ENCODE measurements at places on chromosomes 11 and 22. TPM values are rescaled to one million over a fixed set of nuclear protein-coding genes. Genes with fewer than 3 reads are reported as not detected.

Gene LDHAL6A
- polyA plus RNA-seq: not detected

Gene MRGPRX4
- not detected for polyA plus RNA-seq

Gene GRAP2
- not detected for polyA plus RNA-seq

GRCh38 chr22:42025421-42025820 lies 26.8 kb downstream of the WBP2NL start:
- no peak for DNase-seq

DNA sequence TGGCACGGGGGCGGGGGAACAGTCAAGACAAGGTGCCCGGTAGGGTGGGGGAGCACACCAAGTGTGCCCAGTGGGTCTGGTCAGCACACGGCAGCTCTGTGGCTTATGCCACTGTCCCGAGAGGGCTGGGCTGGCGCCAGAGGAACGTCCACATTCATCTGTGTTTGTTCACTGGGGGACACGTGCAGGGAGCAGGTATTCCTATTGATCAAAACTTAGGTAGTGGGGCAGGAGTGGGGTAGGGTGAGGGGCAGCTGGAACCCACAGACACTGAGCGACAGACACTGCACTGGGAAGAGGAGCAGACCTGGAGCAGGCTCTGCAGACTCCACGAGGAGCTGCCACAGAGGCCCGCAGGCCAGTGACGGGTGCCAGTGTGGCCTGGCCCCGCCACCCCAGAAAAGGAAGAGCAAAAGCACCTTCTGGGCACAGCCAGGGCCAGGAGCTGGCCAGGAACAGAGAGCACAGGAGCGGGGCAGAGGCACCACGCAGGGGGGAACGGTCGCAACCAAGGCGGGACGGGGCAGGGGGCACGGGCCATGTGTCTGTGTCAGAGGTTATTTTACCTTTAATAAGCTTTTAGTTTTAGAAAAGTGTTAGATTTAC lies 2.1 kb upstream of the MOB2 start:
- no peak for DNase-seq

DNA sequence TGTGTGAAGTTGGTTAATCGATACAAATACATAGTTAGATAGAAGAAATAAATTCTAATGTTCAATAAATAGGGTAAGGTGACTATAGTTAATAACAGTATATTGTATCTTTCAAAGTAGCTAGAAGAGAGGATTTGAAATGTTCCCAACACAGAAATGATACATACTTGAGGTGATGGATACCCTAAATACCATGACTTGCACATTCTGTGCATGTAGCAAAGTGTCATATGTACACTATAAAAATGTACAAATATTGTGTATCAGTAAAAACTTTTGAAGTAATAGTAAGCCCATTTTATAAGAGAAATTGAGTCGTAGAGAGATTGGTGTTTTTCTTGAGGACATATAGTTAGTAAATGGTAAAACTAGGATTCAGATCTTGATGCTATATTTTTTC lies 56.4 kb upstream of the PGR start:
- DNase-seq: no peak

DNA sequence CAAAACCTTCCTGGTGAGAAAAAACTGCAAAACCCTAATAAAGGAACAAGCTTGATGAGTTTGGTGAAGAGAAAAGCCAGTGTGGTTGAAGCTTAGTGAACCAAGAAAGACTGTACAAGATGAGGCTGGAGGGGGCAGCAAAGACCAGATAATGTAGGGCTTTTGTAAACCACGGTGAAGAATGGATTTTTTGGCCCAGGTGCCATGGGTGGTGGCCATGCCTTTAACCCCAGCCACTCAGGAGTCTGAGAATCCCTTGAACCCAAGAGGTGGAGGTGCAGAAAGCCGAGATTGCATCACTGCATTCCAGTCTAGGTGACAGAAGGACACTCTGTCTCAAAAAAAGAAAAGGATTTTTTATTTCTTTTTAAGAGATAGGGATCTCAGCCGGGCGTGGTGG lies 5.0 kb upstream of the ZDHHC5 start:
- no peak for DNase-seq

- no peak for DNase-seq
These were observed 14.9 kb downstream of the AP2A2 start for GRCh38 chr11:940496-941135.

- no peak for DNase-seq
These were observed 41.6 kb downstream of the WEE1 start for GRCh38 chr11:9615031-9615451.

DNA sequence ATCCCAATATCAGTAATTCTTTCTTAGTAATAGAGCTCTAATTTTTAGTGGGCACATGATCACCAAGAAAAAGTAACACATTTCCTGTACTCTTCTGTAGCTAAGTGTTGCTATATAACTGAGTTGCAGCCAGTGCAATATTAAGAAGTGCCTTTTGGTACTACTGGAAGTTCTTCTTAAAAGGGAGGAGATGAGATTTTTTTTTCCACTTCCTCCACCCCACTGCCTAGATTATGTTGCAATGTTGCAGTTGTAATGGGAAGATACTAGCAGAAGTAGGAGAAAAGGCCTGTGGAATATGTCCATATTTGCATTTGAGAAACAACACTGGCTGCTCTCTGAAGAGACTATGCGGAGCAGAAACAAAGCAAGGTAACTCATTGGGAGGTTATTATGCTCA lies 280.6 kb upstream of the ANO5 start:
- DNase-seq: no peak

- DNase-seq: no peak
These were observed 740 bp upstream of the TRMT2A start for GRCh38 chr22:20117633-20118299.

DNA sequence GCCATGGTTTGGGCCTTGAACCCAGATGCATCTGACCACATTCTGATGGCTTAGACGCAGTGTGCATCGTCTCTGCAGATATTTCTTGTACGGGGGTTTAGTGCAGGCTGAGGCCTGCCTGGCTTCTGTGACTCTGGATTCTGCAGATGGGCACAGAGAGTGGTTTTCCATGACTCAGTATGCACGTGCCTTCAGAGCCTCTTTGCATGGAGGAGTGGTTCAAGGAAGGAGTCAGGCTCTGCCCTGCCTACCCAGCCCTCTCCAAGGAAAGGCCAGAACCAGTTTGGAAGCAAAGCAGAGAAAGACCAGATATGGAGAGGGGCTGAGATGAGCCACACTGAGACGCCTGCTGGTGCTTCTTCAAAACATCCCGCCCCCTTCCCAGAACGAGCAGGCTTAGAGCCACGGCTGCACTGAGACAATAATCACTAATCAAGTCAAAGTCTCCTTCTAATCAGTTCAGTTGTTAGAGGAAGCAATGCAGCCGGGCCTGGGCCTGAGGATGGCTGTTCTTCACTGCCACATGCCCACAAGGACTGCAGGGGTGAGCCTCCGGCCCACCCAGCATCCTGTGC lies 308.9 kb downstream of the NXPE2 start:
- DNase-seq: peak; percentile 70

- no peak for DNase-seq
These were observed 20.7 kb upstream of the MMP7 start for GRCh38 chr11:102551169-102551781.

DNA sequence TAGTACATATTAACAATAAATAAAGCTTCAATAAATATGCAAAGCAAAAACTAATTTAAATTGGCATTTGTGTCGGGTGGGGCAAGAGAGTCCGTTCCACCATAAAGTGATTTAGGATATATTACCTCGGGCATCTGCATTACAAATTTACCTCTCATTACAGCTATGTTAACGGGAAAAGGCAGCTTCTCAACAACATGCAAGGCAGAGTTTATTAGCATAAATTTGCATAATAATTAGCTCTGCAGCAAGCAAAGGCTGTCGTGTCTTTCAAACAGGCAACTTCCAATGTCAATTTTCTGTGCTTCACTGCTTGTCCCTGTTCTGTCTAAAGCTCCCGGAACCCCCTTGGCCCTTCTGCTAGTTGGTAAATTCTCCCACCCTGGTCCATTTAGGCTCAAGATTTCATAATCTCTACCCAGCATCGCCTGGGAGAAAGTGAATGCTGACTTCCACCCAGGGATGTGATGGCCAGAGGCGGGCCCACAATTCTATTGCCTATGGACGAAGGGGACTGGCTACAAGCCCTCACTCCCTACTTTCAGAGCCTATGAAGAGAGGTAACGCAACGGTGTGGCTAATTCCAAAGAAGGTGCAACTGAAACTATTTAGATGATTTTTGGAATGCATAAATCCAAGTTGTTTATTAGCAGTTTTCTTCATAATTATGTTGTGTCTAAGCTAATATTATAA lies 462.1 kb downstream of the OPCML start:
- DNase-seq: no peak

DNA sequence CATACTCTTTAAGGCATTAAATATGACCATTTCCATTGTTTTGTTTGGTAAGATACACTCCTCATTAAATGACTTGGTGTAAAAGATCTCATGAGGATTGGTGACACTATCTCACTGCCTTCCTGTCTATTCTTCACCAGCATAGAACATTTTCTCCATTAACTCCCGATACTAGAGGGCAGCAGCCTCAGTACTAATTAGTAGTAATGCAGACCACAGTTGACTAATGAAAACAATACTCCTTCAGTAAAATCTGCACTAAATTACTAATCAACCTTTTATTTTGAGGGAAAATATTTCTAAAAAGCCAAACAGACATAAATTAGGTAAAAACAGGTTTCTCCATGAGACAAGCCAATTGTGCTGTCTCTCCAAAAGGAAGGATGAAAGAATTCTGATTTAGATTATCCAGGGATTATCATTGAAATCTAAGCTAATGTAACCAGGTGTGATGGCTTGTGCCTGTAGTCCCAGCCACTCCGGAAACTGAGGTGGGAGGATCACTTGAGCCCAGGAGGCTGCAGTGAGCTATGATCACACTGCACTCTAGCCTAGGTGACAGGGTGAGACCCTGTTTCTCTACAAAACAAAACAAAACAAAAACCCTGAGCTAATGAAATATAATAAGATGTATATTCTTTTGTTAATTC lies 9.4 kb downstream of the PGM2L1 start:
- DNase-seq: peak; percentile 47

- DNase-seq: no peak
These were observed 4.7 kb downstream of the TCIRG1 start for GRCh38 chr11:68043349-68044144.

DNA sequence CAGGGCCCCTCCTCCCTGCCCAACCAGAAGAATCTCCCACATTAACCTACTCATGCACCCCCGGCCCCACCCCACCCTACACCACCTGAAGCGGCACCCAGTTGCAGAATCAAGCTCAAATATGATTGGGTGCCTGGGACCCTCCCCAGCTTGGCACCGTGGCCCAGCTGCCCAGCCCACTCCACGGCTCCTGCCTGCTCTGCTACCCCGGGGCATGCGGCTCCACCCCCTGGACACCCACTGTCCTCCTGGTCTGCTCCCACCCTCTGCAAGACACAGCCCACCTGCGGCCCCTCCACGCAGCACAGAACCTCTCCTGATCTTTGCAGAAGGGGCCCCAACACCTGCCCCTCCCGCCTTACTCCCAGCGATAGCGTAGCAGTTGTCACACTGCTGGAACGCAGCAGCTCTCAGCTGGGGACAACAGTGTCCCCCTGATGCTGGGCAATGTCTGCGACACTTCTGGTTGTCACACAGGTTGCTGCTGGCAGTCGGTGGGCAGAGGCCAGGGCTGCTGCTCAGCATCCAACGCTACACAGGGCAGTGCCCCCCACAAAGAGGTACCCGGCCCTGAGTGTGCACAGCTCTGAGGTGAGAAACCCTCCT lies 32.0 kb upstream of the TESMIN start:
- DNase-seq: no peak

- DNase-seq: no peak
These were observed 52.8 kb downstream of the AHNAK start for GRCh38 chr11:62493801-62494200.

DNA sequence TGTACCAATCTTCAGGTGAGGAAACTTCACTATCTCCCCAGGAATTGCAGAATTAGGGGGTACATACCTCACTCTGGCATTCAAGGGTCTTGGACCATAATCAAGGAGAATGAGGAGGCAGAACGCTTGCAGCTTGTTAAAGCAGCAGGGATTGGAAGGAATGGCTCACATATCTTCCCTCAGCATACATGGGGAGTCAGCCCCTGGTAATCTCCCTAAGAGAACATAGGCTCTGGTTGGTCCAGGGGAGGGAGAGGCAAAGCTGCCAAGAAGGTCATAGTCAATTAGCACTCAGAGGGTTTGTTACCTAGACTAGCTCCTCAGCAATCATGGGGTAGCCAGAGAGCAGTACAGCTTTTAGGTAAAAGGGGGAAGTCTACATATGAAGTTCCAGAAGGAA lies 256.8 kb downstream of the INSC start:
- DNase-seq: no peak

- no peak for DNase-seq
These were observed 13.0 kb downstream of the SCUBE2 start for GRCh38 chr11:9078113-9079086.
